ENCODE measurements at places on chromosomes 11 and 22.
A peak's percentile ranks its signal among the peaks of the same experiment; 100 is the strongest.

DNA sequence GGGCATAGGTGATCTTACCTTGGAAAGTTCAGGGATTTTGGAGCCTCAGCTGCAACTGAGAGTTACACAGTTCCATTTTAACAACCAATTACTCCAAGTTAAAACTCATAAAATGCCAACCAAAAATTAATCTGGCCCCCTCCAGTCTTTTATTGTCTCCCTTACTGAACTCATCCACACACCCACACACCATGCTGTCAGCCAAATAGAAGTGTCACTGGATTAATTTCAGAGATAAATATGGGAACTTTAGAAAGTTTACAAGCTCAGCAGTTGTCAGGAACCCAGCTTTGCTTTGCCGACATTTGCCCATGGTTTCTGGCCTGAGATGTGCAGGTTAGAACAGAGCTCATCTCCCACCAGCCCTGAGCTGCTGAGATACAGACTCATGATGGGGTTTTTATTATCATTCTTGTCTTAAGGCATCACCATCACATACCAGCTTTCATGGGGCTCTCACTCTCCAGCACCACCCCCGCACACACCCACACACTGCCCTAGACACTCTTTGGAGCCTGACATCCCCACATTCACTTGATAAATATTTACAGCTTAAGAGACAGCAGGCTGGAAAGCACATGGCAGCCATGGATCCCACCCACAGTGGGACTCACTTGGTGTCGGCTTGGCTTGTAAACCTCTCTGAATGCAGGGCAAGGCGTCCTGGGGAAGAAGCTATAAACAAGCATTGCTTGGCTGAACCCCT is 23.7 kb upstream of the CTR9 start:
- DNase-seq = no peak

- no peak for DNase-seq
Observed at GRCh38 chr11:110828086-110828485, 115.8 kb upstream of the ARHGAP20 start.

DNA sequence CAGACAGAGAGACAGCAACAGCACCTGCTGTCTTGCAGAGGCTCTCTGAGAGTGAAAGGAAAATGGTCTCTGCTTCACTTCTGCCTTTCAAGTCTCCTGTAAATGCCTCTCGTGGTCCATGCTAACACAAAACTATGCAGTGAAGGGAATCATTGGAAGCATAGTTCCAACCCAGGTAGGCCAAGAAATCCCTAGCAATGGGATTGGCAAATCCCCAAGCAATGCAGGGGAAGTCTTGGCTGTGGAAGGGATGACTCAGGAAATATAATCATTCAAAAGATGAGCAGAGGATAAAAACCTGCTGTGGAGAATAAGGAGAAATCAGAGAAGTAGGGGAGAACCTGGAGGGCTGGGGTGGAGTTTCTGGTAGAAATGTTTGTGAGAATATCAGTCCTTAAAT is 216.1 kb upstream of the ZBED5 start:
- DNase-seq = no peak

- DNase-seq = no peak
Observed at GRCh38 chr11:12603143-12604088, 70.8 kb upstream of the TEAD1 start.

DNA sequence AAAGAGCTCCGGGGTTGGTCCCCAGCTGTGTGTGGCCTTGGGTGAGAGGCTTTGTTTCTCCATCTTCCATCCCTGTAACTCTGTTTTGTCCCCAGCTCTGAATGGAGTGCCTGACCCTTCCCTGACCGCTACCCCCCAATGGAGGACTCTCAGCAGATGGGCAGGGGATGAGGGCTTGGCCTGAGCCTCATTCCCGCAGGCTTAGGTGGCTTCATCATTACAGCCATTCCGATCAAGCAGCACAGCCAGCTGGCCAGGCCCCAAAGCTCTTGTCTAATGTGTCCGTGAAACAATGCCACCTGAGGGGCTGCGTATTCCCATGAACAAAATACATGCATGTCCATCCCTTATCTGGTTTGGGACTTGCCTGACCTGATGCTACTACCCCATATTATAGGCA is 3.9 kb upstream of the CDC42EP2 start:
- DNase-seq = no peak

DNA sequence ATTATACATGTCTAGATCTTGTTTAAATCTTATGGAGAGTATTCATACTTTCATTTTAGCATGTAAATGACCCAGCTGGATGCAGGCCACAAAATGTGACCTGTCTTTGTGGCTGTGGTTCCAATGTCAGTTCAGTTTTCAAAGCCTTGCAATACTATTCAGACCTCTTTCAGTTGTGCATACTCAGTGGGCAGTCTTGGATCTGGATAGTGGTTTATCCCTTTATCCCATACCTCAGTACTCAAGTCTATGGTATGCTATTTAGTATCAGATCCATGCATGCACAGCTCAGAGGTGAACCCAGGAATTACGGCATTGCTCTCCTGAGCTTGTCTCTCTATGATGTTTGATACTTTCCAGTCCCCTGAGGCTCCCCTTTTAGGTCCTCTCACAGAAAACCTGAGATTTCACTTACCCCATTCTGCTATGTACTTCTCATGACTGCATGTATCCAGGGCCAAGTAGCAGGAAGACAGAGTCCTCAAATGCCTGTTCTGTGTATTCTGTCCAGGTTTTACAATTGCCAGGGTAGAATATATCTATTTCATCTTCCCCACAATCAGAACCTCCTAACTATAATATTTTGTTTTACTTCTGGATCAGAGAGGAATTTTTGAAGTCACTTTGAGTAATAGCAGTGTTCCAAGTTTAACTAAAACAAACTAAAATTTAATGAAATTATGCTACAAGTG is 6.9 kb upstream of the P4HA3 start:
- DNase-seq = no peak

DNA sequence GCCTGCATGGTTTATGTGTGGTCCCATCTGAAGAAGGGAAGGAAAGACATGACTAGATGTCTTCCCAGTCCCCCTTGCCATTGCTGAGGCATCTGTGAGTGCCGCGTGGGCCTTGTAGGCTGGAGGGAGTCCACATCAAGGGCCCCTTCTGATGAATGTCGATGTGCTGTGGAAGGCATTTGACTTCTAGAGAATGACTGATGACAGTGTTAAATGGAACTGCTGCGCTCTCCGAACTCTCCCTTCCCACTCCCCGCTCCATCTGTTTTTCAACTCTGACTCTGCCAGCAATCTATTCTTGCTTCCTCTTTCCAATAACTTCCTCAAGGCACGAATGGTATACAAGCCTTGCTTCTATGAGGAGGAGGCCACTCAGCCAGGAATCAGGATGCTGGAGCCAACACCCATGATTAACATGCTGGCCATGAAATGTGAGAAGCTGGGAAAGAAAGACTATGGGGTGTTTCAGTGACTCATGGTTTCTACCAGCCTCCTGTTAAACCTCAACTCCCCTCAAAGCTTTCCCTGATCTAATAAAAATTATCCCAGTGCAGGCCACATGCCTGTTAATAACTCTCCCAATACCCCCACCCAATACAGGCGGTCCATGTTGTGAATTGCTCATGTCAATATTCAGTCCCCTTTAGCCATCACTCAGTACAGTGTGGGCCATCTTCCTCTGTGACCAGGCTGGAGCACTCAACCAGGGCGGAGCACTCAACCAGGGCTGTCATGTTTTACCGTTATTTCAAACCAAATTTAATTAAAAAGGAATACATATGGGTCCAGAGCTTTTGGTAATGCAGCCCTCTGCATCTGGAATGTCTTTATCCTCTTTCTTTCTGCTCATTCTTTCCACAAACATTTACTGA is 46.4 kb upstream of the TBCEL start:
- DNase-seq = no peak

DNA sequence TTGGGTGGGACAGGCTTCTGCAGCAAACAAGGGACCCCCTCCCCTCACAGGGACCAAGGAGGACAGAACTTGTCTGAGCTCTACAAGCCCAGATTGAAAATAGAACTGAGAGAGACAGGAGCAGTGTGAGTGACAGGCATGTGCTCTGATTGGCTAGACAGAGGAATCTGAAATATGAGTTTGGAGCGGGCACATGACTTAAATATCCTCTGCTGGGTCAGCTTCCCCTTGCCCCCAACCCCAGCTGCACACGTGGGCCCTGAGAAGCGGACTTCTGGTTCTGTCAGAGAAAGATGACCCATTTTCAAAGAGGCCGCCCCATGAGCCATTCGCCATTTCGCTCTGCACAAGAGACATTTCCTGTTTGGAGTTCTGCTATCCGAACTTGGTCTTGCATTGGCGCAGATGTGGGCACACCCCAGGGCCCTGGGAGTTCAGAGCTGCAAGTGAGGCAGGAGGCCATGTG is 5.3 kb downstream of the TUBA8 start:
- DNase-seq = no peak

DNA sequence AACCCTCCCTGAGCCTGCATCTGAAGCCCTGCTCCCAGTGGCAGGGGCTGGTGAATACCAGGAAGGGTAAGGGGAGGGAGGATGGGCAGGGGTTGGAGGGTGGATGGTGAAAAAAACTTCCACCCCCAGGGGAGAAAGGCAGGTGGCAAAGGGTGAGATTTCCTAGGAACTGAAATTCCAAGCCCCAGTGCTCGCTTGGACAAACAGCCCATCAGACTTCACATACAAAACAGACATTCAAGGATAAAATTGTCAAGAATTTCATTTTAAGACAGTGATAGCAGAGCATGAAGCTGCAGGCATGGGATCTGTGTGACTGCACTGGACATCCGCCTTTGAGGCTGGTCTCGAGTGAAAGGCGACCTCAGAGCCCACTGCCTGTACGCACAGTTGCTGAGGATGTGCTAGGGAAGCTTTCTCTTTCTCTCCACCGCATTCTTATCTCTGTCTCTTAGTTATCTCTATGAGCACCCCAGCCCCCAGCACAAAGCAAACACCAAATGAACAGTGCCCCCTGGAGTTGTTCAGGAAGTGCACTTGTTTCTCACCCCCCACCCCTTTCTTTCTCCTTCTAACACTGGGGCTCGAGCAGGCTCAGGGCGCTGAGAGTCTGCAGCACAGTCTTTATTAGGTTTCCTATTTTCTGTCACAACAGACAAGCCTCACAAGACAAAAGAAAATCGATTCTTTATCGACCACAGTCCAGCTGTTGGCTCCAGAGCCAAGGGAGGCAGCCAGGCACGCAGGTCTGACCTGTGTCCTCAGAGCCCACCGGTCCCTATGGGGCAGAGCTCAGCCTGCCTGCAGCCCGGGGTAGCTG is 237.3 kb upstream of the NCAM1 start:
- DNase-seq = no peak

GRCh38 chr11:114159802-114160632 is 100.5 kb downstream of the ZBTB16 start:
- peak; percentile 88 for DNase-seq

- no peak for DNase-seq
Observed at GRCh38 chr11:57457643-57458023, 2.7 kb upstream of the RTN4RL2 start.

- no peak for DNase-seq
Observed at GRCh38 chr11:57072640-57073039, 83.9 kb downstream of the OR5AK2 start.

GRCh38 chr11:125091247-125091876 is 20.1 kb downstream of the TMEM218 start:
- DNase-seq = no peak

DNA sequence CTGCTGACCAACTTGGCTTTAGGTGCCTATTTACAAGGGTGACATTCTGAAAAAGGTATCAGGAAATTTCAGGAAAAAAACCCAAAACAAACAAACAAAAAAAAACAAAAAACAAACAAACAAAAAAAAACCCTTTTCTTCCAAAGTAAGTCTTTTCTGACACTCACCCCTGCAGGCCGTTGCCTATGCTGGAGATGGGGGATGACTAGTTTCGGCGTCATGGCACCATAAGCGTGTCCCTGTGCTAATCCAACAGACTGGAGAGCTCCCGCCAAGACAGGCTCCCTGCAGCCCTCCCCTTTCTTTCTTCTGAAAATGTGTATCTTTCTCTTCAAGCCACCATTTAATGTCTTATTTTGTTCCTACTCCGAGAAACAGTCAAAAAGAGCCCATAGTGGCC is 13.7 kb downstream of the VSIG10L2 start:
- no peak for DNase-seq

DNA sequence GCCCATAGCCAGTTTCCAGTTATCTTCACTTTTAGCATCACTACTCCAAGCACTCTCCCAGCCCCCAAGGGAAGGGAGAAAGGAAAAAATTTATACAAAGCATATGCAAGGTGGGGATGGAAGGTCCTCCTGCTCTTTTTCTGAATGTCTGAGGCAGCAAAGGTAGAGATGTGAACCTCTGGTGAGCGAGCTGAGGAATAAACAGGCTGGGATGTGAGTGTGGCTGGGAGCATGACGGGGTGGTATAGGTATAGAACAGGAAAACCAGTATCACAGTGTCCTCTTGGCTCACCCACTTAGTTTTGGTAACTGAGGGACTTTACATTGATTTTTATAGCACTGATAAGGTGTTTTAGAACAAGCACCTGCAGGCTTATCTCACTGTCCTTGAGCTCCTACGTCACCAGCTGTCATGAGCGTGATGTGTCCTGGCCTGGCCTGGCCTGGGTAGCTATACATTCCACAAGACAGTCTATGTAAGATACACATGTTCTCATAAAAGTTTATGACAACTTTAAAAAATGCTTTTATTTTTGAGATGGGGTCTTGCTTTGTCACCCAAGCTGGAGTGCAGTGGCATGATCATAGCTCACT is 10.3 kb upstream of the POLD3 start:
- no peak for DNase-seq

GRCh38 chr11:8049084-8049483 is 31.9 kb upstream of the TUB start:
- DNase-seq = no peak

DNA sequence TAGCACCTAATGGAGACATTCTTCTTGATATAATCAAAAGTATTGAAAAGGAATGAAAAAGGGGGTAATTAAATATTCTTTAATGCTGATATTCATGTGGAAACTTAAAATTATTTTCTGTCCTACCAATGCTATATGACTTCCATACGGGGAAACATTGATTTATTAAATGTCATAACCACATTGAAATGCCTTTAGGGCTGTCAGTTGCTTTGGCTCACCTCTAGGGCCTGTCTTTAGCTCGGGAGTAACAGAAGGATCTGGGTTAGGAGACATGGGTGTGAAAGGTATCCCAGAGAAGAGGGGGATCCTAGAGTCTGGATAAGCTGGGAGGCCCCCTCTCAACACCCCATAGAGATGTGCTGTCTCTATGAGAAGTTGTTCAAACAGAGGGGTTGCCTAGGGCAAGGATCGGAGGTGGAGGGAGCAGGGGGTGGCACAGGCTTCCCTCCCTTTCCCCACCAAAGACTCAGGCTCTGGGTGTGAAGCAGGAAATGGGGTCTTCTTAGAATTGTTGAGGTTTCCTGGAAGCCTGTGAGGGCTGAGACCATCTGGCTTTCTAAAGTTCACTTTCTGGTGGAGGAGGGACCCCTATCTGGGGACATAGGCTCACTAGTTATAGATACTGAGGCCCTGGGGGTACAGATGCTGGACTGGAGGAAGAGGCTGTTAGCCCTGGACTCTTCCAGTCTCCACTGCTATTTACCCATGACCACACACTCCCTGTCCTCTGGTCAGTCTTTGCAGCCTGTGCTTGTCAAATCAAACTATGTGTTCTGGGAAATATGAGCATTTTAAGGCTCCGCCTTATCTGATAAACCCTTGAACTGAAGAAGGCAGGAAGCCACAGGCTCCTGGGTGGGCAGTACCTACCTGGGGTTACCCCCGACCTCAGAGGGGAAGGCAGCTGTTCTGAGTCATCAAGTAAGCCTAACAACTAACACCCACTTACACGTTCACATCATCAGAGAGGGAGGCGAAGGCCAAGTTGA is 55.8 kb upstream of the RRAS2 start:
- peak; percentile 59 for DNase-seq

- no peak for DNase-seq
Observed at GRCh38 chr11:61684870-61685616, 4.9 kb downstream of the DAGLA start.

All from stimulated activated CD8-positive, alpha-beta memory T cell treated with anti-CD3 and anti-CD28 coated beads, Interleukin-2, amount 100 ng/mL, for 1 hour (primary cell).